ENCODE measurements at places on chromosomes 3 and 15.

DNA sequence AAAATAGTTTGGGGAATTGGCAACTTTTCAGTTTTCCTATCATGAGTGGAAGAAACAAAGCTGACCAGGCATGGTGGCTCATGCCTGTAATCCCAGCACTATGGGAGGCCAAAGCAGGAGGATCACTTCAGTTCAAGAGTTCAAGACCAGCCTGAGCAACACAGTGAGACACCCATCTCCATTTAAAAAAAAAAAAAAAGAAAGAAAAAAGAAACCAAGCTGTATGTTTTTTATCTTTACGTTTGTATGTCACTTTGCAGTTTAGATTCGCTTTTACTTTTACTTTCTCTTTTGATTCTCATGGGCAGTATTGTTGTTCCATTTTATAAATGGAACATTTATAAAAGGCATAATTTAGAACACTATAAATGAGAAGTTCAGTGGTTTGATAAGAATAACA, 31.2 kb upstream of the TNIK start:
- no peak for DNase-seq

DNA sequence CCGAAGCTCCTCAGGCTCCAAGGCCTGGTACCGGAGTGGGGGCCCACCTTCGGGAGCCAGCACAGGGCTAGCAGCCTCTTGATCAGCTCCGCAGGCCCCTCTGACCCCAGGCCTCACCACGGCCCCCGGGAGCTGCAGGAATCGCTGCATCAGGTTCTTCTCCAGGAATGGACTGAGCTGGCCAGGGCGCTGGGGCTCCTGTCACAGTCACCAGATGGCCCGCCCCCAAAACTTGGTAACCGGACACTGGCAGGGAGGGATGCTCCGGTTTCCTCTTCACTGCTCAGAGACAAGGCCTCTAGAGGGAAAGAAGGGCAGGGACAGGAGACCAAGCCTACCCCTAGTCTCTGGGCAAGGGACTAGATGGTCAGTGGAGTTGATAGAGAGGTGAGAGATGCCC, 9.9 kb downstream of the AP3B2 start:
- DNase-seq, result peak; percentile 84

GRCh38 chr15:40182358-40183029, 21.6 kb downstream of the BUB1B start:
- DNase-seq, result no peak

- no peak for DNase-seq
These were observed 2.2 kb downstream of the PTPRG start for GRCh38 chr3:61563313-61564271.

GRCh38 chr3:32421991-32422859, 30.6 kb downstream of the CMTM7 start:
- peak; percentile 42 for DNase-seq

- DNase-seq, result no peak
These were observed 67.2 kb downstream of the EIF4E3 start for GRCh38 chr3:71657831-71658530.

- no peak for DNase-seq
These were observed 57.0 kb upstream of the NR2E3 start for GRCh38 chr15:71753346-71753745.

GRCh38 chr3:14678015-14678503, 3.1 kb downstream of the C3orf20 start:
- DNase-seq, result no peak

GRCh38 chr3:187430576-187430975, 62.4 kb downstream of the RTP4 start:
- DNase-seq, result peak; percentile 23

DNA sequence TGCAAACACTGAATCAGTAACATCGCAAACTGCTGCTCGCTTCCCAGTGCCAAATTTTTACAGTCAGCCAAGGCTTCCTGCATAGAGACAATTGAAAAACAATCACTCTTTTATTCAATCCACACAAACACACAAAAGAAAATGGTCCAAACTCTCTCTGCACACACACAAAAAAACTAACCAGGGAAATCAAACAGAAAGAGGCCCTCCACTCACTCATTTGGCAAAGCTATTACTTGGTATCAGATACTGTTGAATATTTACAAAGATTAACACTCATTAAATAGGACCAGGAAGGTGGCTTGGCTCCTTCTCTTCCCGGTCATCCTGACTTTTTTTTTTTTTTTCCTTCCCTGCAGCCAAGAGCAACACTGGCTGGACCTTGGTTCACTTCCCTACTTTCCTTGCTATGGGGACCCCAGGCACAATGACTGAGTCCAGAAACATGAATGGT, 62.4 kb upstream of the SPATA12 start:
- DNase-seq, result no peak

GRCh38 chr3:89332793-89333192, 225.4 kb downstream of the EPHA3 start:
- no peak for DNase-seq

DNA sequence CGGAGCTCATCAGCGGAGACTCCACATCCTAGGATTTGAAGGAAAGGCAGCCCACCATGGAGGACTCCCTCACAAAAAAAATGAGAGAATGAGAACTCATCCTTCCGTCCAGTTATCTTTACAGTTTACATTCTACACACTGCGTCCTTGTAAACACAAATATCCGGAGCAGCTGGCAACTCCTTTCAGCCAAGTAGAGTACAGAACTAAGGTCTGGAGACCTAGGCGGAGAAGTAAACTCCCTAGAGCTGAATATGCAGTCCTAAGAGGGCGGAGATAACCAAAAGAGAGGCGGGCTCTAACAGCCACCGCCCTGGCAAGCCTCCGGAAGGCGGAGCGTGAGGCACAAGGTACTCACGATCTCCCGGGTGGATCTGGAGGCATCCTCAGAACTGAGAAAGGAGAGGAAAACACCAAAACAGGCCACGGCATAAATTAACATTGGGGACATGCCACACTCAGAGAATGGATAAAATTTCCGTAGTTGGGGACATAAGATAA, 924 bp upstream of the SIN3A start:
- no peak for DNase-seq

DNA sequence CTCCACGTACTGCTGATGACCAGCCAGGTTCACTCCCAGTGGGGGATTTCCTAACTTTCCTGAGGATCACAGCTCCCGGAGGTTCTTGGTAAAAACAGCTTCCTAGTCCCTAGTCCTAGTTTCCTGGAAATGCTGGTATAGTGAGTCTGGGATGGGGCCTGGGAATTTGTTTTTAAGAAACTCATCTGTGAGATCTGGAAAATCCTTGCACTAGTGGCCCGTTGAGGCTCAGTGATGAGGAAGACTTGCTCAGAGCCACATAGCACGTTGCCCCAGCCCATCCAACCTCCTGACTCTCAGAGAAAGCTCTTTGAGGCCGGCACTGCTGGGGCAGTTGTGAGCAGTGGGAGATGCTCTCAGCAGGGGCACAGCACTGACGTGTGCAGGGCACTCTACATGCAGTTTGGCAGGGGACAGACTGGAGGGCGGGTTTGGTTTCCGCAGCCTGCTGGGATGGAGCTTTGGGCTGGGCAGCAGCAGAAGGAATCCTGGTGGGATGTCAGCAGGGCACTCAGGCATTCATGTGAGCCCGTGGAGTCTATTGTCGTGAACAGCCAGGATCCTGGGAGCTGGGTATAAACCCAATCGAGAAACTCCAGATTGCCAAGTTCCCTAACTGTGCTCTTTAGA, 31.6 kb downstream of the SAXO2 start:
- peak; percentile 56 for DNase-seq

- DNase-seq, result peak; percentile 36
These were observed 764 bp downstream of the UACA start for GRCh38 chr15:70762469-70763119.

DNA sequence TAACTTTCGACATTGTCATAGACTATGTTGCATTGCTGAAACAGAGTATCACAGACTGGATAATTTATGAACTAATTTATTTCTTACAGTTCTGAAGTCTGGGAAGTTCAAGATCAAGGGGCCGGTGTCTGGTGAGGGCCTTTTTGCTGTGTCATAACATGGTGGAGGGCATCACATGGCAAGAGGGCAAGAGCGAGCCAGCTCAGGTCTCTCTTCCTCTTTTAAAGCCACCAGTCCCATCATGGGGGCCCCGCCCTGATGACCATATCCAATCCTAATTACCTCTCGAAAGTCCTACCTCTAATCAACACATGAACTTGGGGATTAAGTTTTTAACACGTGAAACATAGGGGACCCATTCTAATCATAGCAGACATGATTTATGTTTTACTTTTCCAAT, 33.5 kb upstream of the DCUN1D1 start:
- DNase-seq, result no peak

- no peak for DNase-seq
These were observed 371.4 kb downstream of the ROBO2 start for GRCh38 chr3:77411334-77411733.

- no peak for DNase-seq
These were observed 11.2 kb upstream of the CAMK1 start for GRCh38 chr3:9780910-9781309.

- DNase-seq, result peak; percentile 48
These were observed 57.4 kb downstream of the ANXA2 start for GRCh38 chr15:60340207-60340921.

- DNase-seq, result no peak
These were observed 80.1 kb downstream of the LEKR1 start for GRCh38 chr3:156906275-156906674.

- DNase-seq, result no peak
These were observed 829 bp downstream of the RNF7 start for GRCh38 chr3:141738891-141739363.

DNA sequence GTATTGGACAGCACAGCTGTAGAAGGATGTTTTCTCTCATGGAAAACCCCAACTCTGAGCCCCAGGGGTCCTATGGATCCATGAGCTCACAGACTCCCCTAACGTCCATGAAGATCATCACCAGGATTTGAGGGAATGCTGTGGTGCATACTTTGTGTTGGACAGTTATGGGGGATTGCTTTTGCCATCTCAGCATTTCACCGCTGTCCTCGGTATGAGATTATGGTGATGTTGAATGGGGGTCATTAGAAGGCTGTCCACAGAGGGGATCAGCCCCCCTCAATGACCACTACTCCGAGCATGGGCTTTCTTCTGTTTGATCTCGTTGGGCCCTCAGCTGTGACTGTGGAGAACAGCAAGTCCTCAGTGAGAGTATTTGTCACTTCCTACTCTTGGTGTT, 255.2 kb upstream of the CTDSPL start:
- DNase-seq, result no peak

GRCh38 chr3:5298453-5298852, 110.9 kb downstream of the EDEM1 start:
- DNase-seq, result no peak

DNA sequence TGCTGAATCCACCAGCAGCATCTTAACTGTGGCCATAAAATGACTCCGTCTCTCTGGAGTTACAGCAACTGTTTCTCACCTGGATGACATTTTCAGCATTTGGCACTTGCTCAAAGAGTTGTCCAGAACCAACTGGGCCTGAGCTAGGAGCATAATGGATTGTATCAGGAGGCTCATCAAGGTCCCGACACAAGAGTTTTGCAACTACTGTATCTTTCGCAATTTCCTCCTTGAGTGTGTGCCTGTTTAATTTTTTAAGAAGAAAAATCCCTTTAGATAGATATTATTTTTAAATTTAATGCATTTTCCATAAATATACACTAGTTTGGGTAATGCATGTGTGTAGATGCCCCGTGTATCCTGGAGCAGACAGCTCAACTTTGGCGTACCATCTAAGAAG, 44.3 kb upstream of the C3orf49 start:
- DNase-seq, result no peak

- no peak for DNase-seq
These were observed 317.0 kb upstream of the LRRFIP2 start for GRCh38 chr3:37491343-37491742.

DNA sequence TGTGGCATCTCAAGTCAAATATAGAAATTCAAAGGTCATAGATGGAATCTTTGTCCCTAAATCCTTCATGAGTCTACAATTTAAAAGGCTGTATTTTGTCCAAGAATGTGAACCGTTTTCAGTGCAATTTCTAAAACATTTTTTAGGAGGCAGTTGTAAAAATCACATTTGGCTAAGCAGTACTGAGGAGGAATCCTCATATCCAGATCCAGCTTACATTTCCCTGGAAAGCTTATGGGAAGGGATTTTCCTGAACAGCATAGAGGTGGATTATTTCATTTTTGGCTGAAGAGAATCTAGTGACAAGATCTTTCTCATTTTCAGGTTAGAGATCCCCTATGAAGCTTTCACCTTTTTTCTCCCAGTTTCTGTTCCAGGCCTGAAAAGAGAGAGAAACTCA, 178.4 kb downstream of the POLR2M start:
- DNase-seq, result no peak

- no peak for DNase-seq
These were observed 156.0 kb upstream of the TRIM42 start for GRCh38 chr3:140521751-140522445.

DNA sequence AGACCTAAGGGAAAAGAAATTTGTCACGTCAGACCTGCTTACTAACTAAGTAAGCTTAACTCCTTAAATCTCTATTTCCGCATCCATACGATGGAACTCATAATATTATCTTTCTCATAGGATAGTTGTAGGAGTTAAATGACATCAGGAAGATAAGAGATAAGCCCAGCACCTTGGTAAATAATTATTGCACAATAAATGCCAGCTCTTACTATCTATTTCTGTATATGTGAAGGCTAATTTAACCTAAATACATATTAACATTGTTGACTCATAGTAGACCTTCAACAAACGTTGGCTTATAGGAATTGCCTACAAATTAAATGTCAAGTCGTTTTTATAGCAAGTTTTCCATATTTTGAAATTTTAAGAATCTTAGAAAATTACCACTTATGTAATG, 709.0 kb downstream of the CADM2 start:
- no peak for DNase-seq

GRCh38 chr15:85854345-85855097, 59.8 kb upstream of the KLHL25 start:
- DNase-seq, result peak; percentile 75

GRCh38 chr15:51234176-51234927, 104.0 kb downstream of the CYP19A1 start:
- no peak for DNase-seq

DNA sequence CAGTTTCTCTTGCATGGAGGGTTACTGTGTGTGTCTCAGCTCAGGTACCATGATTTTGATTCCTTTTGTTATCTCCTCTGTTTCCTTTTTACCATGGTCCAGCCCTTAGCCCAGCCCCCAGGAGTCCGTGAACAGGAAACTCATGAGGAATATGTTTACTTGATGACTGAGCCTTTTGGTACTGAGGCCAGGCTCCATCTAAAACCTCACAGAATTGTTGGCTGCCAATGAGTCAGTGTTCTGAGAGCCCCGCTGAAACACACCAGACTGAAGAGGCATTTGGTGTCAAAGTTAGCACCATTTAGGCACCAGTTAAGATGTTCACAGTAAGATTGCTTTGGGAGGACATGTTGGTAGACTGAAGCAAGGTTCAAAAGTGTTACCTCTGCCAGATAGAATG, 80.9 kb downstream of the DGKG start:
- no peak for DNase-seq

DNA sequence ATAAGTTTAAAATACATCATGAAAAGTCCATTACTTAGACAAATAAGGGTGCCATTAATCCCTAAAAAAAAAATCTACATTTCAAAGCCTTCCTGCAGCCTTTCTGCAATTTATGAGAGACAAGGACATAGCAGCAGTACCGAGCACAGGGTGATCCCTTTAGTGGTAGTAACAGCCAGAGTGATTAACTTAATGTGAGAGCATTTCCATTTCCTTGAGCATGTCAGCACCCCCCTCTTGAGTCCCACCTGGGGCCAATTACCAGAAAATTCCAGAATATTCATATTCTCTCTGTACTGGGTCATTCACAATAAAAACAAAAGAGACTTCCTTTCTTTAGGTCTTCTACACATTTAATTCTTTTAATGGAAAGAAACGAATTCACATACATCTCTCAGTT, 546.9 kb upstream of the CCDC54 start:
- DNase-seq, result peak; percentile 39

All from iPS-NIHi11 (cell line).